Activated gamma-delta T cell treated with anti-CD3 and anti-CD28 coated beads, Interleukin-2, amount 50 U/mL, for 16 hours (primary cell): ENCODE measurements at places on chromosomes 12 and 14.

DNA sequence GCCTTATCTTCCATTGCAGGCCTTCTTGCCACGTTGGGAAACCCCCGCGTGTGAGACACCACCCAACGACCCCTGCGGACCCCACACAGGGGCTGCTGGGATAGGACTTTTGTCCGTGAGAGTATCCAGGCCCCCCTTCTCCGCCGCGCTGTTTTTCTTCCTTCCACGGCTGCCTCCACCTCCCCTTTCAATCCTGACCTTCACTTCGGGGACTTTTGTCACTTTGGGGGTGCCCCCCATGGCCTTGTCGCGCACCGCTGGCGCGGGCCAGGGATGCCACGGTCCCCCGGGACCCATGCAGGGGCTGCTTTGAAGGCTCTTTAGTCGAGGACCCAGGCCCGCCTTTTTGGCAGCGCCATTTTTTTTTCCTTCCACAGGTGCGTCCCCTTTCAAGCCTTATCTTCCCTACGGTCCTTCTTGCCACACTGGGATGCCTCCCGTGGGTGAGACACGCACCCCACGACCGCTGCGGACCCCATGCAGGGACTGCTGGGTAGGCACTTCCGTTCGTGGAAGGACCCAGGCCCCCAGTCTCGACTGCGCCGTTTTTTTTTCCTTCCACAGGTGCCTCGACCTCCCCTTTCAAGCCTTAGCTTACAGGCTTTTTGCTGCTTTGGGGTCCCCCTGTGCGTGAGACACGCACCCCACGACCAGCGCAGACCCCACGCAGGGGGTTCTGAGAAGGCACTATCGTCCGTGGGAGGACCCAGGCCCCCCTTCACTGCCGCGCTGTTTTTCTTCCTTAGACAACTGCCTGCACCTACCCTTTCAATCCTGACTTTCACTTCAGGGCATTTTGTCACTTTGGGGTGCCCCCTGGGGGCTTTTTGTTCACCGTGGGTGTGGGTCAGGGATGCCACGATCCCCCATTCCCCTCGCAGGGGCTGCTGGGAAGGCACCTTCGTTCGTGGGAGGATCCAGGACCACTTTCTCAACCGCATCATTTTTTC is 267.4 kb downstream of the ALG10 start:
- DNase-seq, result no peak

GRCh38 chr14:33915682-33916081 is 35.2 kb downstream of the EGLN3 start:
- DNase-seq, result no peak

GRCh38 chr12:122399592-122400373 is 22.7 kb downstream of the CLIP1 start:
- no peak for DNase-seq

DNA sequence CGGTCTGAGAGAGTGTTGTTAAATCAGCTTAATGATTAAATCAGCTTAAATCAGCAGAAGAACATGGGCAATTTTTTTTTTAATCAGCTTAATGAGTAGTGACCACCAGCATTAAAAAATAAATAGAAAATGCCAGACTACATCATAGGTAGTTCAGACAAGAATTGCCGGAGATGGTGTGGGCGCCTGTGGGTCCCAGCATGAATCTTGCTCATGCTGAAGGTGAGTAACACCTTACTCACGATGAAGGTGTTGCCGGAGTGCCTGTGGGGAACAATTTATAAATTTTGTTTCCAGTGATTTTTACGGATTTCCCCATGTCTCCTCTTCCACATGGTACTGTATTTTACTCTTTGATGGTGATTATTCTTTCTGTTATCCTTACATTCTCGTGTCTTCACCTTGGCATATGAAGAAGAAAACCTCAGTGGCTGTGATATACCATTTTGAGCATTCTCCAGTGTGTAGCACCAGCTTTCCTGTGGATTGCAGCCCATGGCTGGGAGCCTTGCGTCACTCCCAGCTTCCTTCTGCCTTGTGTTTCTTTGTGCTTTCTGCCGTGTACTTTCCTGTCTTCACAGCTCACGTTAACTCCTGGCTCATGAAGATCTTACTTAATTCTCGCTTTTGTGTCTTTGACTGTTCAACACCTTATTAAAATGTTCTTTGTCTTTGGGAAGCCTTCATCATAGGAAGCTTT is 4.7 kb downstream of the TDRD9 start:
- DNase-seq, result no peak

- DNase-seq, result no peak
Observed at GRCh38 chr14:72903716-72904115, 9.8 kb upstream of the DPF3 start.

- no peak for DNase-seq
Observed at GRCh38 chr14:66017927-66018326, 468.2 kb upstream of the CCDC196 start.

DNA sequence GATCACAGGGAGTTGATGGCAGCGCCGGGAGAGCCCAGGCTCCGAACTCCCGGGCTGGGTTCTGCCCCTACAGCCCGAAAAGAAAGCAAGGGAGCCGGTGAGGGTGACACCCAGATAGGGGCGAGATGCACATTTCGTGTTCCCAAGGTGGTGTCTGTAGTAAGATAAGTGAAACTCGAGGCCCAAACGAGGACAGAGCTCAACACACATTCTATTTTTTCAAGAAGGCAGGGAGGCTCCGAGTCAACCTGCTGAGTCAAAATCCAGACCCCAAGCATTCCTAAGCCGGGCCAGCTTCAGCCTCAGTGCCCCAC is 24.2 kb upstream of the YY1 start:
- DNase-seq, result no peak

- DNase-seq, result no peak
Observed at GRCh38 chr12:130334937-130335336, 2.8 kb upstream of the PIWIL1 start.

GRCh38 chr14:36238666-36239363 is 62.3 kb upstream of the PTCSC3 start:
- no peak for DNase-seq

DNA sequence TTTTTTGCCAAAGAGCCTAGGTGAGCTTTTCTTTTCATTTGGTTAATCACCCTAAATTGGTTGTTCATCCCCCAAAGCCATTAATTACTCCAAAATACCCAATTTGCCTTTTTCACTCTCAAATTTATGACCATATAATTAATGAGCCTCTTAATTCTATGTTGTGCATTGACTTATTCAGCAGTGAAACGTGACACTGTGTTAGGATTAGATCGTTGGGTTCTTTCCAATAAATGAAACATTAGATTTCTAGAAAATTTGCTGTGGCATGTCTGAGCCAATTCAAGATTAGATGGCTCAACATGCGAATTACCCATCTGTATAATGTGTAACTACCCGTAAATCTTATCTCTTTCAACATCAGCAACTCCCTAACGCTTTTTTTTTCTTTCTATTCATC is 273.4 kb downstream of the BMP4 start:
- no peak for DNase-seq

GRCh38 chr12:94405413-94406116 is 54.1 kb downstream of the CEP83 start:
- DNase-seq, result no peak

DNA sequence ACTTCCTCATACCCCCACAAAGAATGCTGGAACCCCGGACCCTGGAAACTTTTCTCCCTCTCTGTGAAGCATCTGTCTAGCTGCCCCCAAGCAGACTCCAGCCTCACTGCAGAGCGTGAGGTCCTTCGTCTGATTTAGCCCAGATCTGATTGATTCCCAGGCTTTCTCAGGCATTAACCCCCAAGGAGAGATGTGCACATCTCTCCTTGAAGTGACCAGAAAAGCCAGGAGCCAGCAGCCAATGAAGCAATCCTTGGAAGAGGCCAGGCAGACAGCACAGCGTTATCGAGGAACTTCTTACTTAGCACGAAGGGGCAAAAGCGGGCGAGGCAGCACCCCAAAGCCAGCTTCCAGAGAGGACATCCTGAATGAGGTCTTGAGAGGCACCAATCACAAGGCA is 100.7 kb downstream of the ZFP36L1 start:
- no peak for DNase-seq

- no peak for DNase-seq
Observed at GRCh38 chr12:65728455-65728847, 95.8 kb upstream of the HMGA2 start.

DNA sequence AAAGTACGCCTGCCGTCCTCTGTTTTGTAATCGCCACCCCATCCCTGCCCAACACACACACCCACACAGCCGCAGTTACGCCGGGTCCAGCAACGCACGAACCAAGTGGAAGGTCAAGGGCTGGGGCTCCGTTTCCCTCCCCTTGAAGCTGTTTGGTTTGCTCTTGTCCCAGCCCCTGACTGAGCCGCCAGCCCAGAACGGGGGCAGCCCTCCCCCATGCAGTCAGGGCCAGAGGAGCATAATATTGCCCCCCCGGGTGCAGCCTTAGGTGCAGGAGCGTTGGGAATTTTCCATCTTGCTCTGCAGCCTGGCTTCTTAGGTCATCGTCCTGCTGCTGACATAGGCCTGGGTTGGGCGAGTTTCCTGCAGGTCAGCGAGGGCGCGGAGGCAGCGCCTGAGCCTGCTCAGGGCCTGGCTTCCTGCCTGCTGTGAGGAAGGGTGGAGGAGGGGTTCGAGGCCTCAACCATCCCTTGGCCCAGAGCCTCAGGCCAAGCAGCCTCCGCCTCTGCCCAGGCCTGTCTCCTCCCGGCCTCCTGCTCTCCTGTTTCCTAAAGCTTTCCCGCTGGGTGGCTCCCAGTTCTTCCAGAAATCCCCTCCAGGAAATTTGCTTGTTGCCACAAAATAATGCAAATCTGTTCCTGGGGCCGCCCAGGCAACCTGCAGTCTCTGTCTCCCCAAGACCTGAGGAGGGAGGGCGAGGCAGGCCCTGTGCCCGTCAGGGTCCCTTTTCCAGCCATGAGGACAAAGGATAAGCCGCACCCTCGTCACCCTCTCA is 44.5 kb downstream of the PSMA6 start:
- DNase-seq, result no peak

DNA sequence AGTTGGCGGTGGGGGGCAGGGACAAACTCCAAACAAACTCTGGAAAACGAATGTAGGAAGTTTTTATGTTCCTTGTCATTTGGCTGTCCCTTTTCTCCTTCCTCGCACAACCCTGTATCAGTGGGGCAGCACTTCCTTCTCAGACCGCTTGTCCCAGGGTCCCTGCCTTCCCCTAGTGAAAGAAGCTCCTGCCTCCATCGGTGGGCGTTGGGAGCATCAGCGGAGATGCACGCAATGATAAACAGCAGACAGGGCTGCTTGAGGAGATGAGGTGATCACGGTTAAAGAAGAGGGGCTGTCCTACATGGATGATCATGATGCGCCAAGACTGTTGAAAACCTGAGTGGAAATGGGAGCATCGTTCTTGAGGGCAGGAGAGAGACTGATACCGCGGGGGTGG is 620 bp downstream of the C1S start:
- no peak for DNase-seq

- peak; percentile 3 for DNase-seq
Observed at GRCh38 chr12:79690638-79691510, at the start of gene PAWR. Gene PAWR, minus strand, starts transcription at chr12:79690964. Its CDS starts 720 bp downstream, at chr12:79690244.

DNA sequence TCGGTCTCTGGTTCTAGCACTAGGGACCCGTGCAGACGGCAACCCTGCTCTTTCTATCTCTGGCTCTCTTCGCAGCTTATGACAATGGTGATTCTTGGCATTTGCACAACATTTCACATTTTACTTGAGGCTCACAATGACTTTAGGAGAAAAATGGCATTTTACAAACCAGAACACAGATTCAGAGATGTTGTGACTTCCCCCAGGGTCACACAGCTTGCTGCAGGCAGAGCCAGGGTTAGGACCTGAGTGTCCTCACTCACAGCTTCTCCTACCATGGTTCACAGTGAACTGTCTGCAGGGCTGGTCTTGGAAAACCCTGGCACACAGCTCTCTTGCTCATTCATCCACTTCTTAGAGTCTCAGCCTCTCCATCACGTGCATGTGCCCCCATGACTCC is 23.7 kb downstream of the P2RX7 start:
- no peak for DNase-seq

DNA sequence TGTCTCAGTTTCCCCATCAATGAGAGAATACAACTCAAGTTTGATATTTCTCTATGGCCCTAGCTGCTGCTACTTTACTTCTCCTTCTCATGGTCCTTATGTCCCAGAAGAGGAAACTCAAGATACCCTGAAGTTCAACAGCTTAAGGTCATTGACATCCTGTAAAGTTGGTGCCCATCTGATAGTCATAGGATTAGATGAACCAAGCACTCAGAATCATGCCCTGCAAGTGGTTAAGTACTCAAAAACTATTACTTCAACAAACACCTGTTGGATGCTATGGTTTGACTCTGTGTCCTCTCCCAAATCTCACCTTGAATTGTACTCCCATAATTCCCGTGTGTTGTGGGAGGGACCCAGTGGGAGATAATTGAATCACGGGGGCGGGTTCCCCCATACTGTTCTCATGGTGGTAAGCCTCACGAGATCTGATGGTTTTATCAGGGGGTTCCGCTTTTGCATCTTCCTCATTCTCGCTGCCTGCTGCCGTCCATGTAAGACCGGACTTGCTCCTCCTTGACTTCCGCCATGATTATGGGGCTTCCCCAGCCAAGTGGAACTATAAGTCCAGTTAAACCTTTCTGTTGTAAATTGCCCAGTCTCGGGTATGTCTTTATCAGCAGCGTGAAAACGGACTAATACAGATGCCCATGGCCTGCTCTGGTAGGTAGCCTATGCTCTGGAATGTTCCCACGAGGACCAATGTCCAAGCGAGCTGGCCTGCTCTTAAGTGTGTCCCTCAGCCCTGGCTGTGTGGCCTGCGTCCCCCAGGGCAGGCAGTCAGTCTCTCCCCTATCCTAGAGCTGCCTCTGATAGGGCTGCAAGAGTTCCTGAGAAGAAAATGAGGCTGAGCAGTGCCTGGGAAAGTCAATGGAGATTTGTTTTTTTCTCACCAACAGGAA is 18.1 kb downstream of the CAMKK2 start:
- no peak for DNase-seq

DNA sequence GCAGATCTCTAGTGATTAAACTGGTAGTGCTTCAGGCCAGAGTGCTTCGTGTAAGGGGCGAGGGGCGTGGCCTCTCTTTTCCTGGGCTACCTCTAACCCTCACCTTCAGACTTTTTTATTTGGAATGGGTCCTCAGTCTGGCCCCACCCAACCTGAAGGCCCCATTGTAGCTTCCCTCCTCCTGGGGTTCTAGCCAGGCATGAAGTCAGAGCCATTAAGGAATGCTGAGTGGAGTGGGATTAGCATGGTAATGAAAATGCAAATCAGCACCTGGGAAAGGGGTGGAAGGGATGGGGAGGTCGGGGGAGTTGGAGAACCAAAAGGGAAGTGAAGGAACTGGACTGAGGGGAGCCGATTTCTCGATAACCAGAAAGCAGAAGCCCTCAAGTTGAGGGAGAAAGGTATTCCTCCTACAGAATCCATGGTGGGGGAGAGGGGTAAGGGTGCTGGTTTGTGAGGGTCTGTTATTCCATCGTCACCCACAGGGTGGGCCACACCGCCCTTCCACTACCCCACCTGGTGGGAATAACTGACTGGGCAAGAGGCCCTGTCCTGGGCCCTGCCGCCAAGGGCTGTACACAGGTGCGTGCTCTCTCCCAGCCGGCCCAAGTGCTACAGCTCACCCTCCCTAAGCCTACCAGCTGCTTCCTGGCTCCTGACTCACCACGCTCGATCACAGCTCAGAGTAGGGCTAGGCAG is 14.1 kb downstream of the ZFHX2 start:
- DNase-seq, result no peak

DNA sequence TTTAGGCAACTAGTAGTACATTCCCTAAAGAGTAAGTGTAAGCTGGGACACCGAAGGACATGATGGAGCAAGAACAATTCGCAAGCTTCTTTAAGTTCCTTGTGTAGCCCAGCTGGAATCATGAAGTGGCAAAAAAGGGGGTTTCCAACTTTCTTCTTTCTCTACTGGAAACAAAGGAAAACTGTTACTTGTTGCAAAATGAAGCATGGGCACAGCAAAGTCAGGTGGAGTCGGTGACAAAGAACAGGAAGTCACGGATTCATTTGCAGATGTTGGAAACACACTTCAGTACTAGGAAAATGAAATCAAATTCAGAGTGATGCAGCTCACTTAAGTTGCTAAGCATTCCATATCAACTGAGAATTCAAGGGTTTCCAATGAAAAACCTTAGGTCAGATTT is 706.9 kb upstream of the STXBP6 start:
- no peak for DNase-seq
